Endothelial cell (in vitro differentiated cells): ENCODE measurements at places on chromosomes 6 and 20. TPM values are rescaled to one million over a fixed set of nuclear protein-coding genes. Genes with fewer than 3 reads are reported as not detected.

GRCh38 chr6:43024436-43024835, 3.0 kb downstream of the RRP36 start:
- no peak for DNase-seq

DNA sequence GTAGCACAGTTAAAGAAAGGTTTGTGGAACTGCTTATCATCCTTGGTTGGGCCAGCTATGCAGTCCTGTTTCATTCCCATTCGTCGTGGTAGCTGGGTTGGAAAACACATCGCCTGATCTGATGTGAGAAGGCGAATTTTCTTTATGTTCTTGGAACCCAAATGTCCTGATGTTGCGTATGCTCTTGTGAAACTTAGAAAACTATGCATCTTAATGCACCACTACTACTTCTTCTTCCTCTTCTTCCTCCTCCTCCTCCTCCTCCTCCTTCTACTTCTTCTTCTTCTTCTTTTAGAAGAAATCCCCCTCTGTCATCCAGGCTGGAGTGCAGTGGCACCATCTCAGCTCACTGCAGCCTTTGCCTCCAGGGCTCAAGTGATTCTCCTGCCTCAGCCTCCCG, 381.6 kb downstream of the UTRN start:
- no peak for DNase-seq

The SAPCD1 gene
- total RNA-seq: 2.4 TPM

DNA sequence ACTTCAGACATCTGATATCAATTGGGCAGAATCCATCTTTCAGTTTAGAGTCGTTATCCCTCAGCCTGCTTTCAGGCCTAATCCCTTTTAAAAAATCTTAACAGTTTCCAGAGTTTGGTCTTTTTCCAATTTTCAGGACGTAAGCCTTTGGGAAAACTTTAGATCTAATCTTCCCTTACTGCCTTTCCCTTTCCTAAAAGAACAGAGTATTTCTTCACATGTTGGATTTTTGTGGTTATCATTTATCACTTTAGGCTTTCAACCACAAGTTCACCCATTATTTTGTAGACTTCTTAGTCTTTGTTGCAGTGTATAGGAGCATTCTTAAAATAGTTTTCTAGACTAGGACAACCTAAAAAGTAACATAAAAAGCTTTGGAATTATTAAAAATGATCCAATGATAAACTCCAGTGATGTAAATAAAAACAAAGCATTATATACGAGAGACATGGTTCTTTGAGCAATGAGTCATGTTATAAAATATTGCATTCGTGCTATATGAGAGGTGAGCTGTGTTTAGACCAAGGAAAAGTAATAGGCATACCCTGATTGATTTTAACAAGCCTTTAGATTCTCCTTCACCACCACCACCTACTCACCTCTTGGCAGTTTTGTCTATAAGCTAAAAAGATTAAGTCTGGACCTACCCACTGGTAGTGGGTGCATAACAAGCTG, 90.4 kb upstream of the MCHR2 start:
- no peak for DNase-seq
